NCI-H345 (cell line): ENCODE measurements at places on chromosomes 11 and 22.
A peak's percentile ranks its signal among the peaks of the same experiment; 100 is the strongest.

- no peak for DNase-seq
These were observed 200.3 kb downstream of the MSANTD4 start for GRCh38 chr11:105821781-105822180.

GRCh38 chr11:11463405-11463804 lies 110.4 kb upstream of the CSNK2A3 start:
- DNase-seq, result peak; percentile 48

- no peak for DNase-seq
These were observed 9.9 kb downstream of the LINC01488 start for GRCh38 chr11:69491071-69492031.

- peak; percentile 91 for DNase-seq
These were observed 11.4 kb upstream of the WNT11 start for GRCh38 chr11:76217653-76218160.

- DNase-seq, result peak; percentile 8
These were observed 198.7 kb downstream of the DDX10 start for GRCh38 chr11:108863528-108863927.

GRCh38 chr11:126246636-126247035 lies 22.1 kb downstream of the SRPRA start:
- no peak for DNase-seq

- peak; percentile 45 for DNase-seq
These were observed 274.0 kb downstream of the SOX6 start for GRCh38 chr11:16082095-16083055.

- DNase-seq, result peak; percentile 29
These were observed 2.6 kb downstream of the RBM4B start for GRCh38 chr11:66674964-66675602.

GRCh38 chr22:40626851-40627250 lies 9.7 kb downstream of the MRTFA start:
- DNase-seq, result no peak

- no peak for DNase-seq
These were observed 60.7 kb downstream of the CDKN1C start for GRCh38 chr11:2824851-2825250.

DNA sequence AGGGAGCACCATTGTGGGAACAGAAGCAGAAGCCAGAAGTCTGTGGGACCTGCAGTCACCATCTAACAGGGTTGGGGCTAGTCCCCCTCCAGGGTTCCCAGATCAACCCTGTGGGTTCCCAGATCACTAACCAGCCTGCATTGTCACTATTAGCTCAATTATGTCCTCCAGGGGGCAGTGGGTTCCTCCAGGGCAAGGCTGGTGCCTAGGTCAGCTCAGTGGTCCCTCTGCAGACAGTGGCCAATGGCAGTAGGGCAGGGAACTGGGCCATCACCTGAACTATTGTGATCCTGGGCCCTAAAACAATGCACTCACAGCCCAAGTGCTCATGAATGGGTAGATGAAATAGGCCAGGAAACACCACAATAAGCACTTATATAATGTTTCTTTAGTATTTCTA lies 18.8 kb upstream of the PRSS23 start:
- DNase-seq, result no peak

DNA sequence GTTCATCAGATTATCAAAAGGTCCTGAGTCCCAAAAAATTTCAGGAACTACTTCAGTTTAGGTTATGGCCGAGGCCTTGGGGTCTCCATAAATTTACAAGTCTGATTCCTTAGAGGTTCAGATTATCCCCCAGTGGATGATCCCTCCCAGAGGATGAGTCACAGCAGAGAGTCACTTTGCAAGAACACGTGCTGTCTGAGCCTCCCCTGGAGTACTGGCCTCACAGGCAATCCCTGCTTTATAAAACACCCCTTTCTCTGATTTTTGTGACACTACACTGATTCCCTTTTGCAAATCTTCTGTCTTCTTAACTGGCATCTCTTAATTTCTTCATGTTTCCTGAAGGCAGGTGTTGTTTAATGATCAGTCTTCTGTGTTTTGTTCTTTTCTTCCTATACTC lies 45.3 kb downstream of the CCDC34 start:
- DNase-seq, result no peak

GRCh38 chr11:44624761-44625221 lies 59.3 kb downstream of the CD82 start:
- no peak for DNase-seq

DNA sequence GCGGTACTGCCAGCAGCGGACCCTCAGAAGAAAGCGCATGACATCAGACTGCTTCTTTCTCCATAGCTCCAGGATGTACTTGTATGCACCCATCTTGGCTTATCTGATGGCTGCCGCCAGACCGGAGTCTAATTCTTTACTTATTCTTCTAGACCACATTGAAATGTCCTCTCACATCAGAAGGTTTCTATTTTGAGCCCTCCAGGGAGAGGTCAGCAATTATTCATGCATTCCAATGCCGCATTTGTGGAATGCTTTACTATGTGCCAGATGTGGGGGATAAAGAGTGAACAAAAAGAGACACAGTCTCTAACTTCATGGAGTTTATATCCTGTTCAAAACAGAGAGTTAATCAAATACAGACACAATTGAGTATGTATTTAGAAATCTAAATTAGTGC lies 230.1 kb downstream of the MIAT start:
- no peak for DNase-seq

GRCh38 chr22:49971232-49972162 lies 10.9 kb downstream of the PIM3 start:
- no peak for DNase-seq

DNA sequence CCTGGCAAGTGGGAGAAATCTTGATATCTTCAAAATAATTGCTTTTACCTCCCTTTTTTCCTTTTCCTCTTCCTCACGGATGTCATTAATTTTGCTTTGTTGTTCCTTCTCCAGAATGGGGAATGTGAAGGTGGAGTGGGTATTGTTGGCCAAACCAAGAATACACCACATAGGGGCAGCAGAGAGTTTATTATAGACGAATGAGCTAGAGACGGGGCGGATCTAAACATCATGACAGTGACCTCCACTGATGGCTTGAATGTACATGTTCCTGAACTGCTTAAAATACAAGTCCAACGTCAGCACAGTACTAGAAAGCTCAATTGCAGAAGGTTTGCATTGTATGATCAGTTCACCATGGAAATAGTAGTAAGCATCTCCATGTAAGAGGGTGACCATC lies 122.3 kb upstream of the SNX19 start:
- no peak for DNase-seq

DNA sequence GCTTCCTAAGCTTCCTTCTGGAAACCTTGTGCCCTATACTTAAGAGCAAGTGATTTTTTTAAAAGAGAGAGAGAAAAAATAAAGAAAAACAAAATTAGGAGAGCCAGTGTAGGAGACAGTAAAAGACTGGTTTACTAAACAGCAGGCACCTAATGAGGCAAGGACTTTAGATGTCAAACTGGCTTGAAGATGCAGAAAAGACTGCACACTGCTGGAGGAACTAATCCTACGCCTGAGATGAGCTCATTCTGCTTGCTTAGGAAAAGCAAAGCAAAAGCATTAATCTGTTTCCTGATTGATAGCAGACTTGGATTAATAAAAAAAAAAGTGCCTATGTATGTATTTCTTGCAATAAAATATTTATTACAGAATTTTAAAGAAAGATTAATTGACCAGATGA lies 113.6 kb upstream of the SEZ6L start:
- DNase-seq, result no peak

DNA sequence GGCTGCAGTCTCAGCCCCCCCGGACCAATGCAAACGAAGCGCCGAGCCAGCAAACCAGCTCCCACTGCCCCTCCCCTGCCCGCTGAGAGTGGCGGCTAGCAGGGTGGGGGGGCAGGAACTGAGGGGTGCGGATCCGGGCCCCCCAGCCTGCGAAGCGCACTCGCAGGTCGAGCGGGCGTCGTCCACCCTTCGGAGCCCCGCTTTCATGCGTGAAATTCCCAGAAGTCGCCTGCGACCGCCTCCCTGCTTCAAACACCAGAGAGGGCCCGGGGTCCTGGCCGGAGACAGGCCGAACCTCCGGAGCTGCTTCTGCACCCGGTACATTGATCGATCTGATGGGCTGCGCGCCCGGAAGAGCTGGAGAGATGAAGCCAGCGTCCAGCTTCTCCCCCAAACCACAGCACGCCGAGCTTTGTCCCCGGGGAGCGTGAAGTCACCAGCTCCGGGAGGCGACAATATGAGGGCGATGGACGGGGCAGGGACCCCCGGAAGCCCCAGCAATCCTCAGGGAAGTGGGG lies 646 bp upstream of the PATZ1 start:
- DNase-seq, result peak; percentile 82

DNA sequence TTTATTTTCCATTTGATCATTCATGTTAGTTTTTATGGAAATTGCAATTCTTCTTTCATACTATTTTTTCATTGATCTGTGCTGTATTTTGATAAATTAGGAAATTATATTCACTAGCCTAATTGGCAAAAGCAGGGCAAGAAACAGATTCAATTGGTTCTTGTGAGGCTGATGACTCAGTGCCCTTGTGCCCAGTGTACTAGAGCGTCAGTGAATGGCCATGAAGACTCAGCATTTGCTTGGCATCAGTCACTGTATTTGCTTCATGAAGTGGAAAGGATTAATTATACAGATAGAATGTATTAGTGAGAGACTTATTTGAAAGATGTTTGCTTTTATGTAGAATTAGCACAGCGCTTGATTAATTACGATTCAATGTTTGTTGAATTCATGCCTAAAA lies 31.8 kb downstream of the MRGPRX1 start:
- no peak for DNase-seq

- no peak for DNase-seq
These were observed 832.5 kb downstream of the TBC1D22A start for GRCh38 chr22:47594836-47595521.

DNA sequence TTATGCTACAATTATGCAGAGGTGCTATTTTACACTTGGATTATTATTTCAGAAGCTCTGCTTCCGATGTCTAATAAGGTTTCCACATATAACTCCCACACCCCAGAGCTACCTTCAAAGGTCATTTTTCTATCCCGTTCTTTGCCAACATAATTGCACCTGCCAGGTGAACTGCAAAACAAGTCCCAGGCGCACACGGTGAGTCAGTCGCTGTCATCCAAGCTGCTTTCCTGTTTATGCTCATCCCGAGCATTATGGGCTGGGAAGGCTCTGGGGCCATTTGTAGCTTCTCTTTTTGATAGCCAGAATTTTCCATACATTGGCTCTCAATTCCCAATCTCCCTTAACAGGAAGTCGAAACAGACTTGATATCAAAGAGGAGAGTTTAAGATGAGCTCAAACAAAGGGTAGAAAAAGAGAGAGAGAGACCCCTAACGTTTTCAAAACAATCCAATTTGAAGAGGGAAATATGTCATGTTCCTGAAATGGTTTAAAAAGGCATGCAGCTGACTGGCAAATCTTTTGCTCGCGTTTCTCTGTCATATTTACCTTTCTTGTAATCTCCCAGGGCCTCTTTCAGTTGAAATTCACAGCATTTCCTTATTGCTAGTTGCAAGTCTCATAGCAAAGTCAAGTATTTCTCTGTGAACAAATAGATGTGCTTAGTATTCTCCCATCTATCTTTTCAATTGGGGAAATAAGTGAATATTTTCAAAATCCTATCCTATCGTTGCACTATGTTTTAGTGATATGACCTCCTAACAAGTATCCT lies 815.9 kb downstream of the KCNA4 start:
- DNase-seq, result no peak

GRCh38 chr22:23856721-23857605 lies 712 bp upstream of the SLC2A11 start:
- no peak for DNase-seq

DNA sequence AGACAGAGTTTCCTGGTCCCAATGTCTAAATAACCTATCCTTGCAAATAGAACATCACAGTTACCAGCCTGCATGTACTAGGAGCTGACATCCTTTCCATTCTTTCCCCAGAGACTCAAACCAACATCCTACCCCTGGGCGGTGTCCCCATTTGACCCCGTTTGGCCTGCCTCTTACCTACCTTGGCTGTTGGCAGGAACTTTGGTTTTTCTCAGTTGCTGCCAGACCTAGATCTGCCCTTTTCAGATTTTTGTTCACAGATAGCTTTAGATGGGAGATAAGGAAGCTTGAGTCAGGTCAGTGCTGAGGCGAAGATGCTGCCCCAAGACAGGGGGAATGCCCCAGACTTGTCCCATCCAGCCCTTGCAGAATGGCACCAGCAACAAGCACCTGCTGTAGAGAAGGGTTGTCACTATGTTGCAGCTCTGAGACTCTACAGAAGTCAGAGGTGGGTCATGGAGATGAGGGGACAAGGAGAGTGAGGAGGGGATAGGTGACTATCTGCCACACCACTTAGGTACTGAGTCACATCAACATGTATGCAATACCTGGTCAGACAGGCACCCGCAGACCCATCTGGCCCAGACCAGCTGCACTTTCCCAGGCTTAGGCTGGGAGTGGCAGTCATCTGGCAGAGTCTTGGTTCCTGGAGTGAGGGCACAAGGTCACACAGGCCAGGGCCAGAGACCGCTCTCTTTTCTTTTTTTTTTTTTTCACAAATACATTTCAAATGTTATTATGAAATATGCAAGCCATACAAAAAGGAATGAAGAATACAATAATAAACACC lies 61.5 kb upstream of the POU2AF1 start:
- DNase-seq, result no peak

DNA sequence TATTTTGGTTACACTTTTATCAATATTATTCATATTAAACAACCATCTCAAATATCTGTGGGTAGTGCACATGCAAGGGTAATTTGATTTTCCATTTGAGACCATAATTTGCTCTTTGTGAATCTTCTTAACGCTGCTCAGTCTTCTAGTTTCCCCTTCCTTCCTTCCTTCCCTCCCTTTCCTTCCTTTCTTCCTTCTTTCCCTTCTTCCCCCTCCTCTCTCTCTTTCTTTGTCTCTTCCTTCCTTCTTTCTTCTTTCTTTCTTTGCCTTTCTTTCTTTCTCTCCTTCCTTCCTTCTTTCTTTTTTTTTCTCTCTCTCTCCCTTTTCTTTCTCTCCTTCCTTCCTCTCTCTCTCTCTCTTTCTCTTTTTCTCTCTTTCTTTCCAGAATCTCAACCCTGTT lies 4.1 kb upstream of the RNF26 start:
- DNase-seq, result no peak

DNA sequence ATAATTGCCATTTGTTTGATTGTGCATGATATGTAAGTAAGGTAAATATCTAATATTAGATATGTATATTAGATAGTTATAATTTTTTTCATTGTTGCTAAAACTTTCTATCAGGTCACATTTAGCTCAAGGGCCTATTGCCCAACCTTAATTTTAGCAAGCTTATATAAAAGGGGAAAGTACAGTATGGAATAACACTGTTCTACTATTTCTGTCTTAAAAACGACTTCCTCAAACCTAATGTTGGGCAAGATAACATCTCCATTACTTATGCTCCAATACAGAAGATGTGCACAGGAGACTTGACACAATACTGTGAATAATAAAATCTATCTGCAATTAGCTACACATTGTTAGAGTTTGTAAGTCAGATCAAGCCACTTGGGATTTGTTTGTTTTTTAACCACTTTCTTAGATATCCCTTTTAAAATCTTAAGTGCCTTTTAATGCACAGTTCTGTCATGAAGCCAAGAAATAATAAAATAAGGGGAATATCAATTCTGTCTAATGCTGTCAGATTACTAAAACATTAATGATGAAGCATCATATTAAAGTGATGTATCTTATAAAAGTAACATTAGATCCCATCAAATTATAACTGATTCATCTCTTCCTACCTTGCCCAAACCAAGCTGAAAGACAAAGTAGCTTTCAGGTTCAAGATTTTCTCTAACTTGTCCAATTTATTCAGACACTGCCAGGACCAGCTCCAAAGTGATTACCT lies 98.1 kb downstream of the SIK3 start:
- DNase-seq, result no peak
